Heart right ventricle (tissue), 16 donors: ENCODE measurements at places on chromosomes 4 and X. TPM values are rescaled to one million over a fixed set of nuclear protein-coding genes. Genes with fewer than 3 reads are reported as not detected.

DNA sequence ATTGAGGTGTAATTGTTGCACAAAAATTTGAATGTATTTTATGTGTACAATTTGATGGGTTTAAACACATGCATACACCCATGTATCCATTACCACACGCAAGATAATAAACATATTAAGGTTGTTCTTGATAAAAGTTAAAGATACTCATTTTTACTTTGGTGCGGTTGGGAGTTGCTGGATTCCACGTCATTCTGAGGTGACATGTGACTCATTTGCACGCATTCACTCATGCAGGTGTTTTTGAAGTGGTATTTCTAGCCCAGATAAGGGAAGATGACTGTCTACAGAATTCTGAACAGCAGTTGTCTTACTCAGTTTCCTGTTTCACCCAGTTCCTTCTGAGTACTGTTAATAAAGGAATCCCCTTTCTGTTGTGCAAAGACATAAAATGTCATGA is 142.0 kb downstream of the RTL3 start:
- no peak for DNase-seq

DNA sequence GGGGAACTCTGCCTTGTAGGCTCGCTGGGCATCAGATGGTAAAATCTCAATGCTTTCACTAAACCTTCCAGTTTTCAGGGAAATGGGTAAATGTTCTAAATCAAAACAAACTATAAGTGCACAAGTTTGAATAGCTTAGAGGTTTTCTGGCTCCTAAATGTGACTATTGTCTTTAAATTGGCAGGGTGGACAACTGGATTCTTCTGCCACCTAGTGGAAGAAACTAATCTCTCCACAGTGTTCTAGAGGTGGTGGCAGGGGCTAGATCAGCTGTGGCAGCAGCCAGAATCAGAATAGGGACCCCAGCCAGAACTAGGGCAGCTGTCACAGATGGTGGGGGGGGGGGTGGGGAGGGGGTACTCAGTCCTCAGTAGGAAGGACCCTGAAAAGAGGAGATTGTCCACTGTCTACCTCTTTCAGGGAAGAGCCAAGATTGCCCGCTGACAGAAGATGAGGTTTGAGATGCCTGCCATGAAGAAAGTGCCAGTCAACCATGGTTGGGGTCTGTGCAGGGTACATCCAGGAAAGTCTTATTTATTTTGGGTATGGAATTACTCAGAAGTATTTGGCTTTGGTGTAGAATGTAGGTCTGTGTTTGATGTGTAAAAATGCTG is 201.4 kb downstream of the CCNG2 start:
- DNase-seq: no peak

DNA sequence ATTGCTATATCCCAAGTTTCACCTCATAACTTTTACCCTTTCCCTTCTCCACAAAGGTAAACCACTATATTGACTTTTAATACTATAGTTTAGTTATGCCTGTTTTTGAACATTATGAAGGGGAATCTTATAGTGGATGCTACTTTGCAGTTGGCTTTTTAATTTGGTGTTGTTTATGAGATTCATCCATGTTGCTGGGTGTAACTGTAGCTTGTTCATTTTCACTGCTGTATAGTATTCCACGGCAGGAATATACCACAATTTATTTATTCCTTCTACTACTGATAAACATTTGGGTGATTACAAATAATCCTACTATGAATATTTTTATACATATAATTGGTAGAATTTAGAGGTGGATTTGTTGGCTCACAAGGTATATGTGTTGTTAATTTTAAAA is 88.4 kb upstream of the NALF2 start:
- no peak for DNase-seq

- DNase-seq: no peak
These were observed 222.6 kb downstream of the ENOX2 start for GRCh38 chrX:130680164-130681035.

- DNase-seq: no peak
These were observed 443.9 kb downstream of the INPP4B start for GRCh38 chr4:142402156-142402555.

DNA sequence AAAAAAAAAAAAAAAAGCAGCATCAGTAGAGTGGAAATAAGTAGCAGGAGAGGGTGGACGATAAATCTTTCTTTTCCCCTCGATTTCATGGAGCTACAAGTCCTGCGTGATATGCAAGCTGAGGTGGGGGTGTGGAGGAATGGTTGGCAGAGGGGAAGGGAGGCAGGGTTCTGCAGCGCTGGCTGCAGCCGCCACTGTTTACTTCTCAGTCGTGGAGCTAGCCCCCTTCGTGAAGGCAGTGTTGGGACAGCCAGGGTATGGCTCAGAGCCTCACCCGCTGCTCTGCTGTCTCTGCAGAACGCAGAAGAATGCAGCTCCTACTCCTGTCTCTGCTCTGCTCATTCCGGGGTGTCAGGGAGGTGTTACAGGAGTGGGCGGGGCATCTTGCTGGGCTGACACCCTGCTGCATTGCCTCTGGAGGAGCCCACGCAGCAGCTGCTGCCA is 140.6 kb downstream of the GPM6A start:
- no peak for DNase-seq

GRCh38 chrX:2694914-2695267 is 3.8 kb downstream of the CD99 start:
- no peak for DNase-seq

DNA sequence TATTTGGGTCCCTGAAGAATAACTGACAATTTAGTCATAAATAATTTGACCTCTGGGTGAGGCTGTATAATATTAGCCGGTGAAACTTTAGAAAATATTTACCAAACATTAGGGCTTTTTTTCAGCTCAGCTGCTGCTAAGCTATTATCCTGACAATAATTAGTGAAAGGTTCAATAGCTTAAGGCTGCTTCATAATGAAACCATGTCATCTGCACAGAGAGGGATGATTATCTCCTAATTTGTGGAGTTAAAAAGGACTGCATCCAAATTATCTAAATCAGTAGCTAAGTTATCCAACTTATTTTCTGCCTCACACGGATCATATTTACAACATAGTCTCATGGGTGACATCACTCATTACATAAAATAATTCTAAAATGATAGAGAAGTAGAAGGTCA is 1249.8 kb downstream of the RAPGEF2 start:
- DNase-seq: no peak

DNA sequence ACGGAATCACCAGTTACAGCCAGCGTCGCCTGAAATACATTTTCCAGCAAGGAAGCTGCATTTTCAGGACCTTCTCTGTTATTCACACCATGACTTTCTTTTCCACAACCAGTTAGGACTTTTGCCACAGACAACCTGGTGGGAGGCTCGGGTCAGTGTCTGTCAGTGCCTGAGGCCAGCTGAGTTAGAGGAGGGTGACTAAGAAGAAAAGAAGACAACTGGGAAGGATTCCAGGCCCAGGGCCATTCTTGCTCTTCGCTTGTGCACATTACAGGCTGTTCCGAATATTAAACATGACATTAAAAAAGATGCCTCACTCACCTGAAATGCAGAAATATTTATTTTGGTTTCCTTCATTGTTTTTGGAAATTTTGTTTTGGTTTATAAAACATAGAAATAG is 21.4 kb upstream of the CENPU start:
- DNase-seq: peak; percentile 41

DNA sequence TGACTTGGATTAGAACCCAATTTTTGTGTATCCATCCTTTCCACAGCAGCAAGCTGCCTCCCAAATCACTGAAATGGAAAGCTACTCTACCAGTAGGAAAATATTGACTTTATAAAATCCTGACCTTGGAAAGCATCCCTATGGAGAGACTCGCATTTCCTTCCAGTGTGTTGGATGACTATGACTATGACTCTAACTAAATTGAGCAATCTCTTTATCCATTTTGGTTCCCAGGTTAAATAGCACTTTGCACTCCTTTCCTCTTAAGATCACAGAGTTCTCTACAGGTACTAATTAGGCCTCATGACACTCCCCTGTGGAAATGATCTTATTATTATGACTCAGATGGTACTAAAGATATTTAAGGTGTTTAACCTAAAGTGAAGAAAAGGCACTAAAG is 431.8 kb downstream of the PPARGC1A start:
- no peak for DNase-seq

DNA sequence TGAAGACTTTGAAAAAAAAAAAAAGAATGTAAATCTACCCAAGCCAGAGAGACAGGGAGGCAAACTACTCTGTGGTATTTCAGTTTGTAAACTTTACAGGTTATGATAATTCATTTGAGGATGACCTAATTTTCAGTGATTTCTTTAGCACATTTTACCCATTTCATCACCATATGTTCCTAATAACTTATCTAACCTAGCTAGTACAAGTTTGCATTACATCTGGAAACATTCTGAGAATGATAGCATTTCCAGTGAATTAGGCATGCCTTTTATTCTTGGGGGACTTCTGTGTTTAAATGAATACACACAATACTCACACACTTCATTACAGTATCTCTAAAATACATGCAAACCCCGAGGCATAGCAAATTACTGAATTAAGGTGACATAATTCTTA is 1055.5 kb downstream of the PCDH18 start:
- no peak for DNase-seq

DNA sequence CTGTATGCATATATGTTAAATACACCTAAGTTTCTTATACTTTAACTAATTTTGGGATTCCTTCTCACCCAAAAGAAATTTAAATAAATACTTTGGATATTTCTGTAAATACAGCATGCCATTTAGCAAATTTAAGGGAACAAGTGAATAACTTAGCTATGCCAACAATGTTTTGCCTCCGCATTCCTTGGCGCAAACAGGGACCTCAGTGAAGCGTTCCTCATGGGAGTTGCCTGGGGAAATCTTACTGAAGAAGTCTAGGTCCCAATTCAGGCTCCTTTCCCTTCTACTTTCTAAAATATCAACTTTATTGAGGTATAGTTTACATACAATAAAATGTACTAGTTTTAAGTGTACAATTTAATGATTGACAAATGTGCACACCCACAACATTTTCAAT is 25.0 kb downstream of the COL4A5 start:
- no peak for DNase-seq

The NBDY gene
- 11.4 TPM for polyA plus RNA-seq

The HPF1 gene
- 20.9 TPM for polyA plus RNA-seq
